Left colon (tissue), 2 donors: ENCODE measurements at places on chromosomes 3 and 15.

DNA sequence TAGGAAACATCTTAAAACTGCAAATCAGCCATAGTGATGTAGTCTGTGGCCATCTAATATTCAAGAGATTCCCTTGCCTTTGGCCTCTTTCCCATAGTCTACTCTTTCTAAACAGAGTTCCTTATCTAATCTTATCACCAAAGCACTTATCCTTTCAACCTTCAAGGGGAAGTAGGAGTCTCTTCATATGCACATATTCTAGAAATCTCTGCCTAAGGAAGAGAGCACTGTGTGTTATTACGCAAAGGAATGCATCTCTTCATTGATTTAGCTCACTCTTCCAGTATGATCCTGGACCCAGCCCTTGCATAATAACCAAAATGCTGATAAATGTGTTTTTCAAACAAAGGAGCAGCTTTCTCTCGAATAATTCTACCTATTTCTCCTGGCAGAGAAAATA lies 253.7 kb upstream of the TPRG1 start:
- no peak for DNase-seq

DNA sequence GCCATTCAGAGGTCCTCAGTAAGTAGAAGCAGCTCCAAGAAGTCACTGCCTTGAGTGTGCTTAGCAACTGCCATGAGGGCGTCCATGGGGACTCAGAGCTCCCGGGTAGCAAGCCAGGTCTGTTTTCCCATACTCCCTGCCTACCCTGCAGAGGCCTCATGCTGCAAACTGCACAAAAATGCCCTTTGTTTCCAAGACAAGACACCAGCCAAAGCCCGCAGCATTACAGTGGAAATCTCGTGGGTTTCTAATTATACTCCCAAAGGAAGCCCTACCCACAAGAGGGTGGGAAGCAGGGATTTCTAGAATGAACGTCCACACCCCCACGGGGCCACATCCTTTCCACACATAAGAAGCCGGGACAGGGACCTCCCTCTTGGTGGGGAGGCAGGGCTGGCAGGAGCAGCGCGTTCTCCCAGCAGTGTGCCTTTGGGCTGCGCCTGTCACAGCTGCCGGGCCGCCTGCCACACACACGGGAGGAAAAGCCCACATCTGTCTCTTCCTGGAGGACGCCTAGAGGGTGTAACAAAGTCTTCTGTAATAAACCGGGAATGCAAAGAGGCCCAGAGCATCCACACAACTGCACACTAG lies 31.1 kb downstream of the FAM174B start:
- DNase-seq: no peak

DNA sequence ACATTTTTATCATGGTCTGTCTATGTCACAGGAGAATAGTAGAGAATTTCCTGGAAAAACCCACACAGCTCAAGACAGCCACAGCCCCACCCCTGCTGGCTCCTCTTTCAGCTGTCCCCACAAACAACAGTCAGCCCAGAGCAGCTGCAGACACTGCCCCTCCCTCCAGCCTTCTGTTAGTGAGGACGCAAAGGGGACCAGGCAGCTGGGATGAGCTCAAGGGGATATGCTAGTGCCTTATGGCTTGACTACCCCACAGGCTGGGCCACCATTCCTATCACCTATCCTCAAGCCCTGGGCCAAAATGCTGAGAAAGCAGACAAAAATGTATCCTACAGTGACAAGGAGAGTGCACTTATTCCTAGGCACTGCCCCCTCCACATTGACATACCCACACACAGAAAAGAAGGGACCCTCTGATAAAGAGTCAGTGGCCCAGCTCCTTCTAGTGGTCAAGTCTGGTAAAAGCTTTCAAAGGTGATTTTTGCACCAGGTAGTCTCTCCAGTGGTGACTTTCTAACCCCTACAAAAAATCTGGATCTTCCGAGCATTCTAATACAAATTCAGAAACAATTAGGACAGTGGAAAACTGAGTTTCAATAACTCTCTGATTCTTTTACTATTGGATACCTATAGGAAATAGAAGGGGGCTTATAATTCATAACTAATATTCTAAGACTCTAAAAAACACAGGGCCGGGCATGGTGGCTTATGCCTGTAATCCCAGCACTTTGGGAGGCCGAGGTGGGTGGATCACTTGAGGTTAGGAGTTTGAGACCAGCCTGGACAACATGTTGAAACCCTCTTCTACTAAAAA lies 3.0 kb upstream of the MAP1A start:
- no peak for DNase-seq

DNA sequence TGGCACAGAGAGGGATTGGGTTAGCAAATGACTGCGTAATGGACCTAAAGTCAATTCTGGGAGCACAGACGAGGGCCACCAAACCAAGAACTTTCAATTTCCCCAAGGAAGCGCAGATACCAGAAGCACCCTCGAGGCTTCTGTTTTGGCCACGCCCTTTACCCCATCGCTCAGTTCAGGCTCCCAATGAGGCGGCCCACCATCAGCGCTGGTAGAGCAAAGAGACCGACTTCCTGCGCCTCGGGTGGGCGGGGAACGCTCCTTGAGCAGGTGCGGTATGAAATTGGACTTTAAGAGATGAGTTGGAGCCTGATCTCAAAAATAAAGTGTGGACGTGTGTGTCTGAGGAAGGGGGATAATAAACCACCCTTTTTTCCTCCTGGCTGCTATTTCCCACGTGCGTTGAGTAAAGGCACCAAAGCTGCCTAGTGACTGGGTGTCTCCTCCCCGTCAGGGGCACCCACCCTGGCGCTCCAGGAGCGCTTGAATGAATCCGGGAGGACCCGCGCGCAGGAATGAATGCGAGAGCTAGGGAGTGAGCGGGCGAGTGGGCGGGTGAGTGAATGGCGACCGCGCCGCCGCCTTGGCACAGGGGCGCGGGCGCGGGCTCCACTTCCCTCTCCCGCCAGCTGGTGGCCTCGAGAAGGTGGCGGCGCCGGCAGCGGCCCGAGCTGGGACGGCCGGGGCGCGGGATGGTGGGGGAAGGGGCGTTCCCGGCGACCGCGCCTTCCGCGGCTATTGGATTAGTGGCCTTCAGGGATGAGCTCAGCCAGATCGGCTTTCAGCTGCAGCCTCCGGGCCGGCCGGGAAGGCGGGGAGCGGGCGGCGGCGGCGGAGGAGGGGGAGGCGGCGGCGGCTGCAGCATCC lies at the start of gene SPSB4:
Gene SPSB4 (plus strand): TSS at position 772 of the 867 bp plus-strand sequence. CDS start 14,758 bp downstream, outside the sequence.
- peak; percentile 18 for DNase-seq

GRCh38 chr3:122678506-122678905 lies 2.1 kb upstream of the PARP14 start:
- no peak for DNase-seq

- DNase-seq: no peak
Measured at GRCh38 chr3:16770021-16770420, 114.7 kb upstream of the PLCL2 start.

DNA sequence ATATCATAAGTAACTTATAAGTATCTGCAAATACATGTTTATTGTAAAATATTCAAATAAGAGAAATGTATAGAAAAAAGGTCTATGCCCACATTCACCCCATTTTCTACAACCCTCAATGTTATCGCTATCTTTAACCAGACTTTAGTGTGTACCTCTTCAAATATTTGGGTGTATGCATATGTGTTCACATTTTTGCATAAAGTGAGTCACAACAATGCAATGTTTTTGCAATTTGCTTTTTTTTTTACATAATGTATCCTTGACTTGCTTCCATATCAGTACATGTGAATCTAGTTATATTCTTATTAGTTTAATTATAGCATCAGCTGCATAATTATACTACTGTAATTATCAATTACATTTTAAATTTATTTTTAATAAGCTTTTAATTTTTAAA lies 117.3 kb upstream of the LYSMD4 start:
- no peak for DNase-seq

DNA sequence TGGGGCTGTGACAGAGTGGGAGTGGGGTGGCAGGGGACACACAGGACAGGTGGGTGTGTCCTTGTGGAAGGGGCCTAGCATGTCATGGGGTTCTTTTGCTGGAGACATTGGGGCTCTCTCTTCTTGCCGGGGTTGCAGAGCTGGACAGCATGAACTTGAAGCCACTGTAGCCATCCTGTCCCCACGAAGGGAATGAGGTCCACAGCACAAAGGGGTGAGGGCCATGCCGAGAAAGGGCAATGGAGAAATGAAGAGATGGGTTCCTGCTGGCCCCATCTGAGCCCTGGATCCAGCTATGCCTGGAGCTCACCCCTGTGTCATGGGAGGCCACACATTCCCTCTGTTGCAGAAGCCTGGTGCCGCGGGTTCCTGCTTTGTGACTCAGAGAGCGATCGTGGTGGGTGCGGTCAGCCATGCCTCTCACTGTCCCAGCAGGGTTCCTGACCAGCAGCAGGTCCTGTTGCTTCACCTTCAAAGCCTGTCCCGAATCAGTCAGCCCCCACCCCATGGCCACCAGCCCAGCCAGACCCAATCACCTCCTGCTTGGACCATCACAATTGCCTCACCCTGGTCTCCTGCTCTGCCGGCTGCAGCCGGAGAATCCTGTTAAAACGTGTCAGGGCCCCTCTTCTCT lies 50.0 kb downstream of the DNAJB8 start:
- DNase-seq: no peak

DNA sequence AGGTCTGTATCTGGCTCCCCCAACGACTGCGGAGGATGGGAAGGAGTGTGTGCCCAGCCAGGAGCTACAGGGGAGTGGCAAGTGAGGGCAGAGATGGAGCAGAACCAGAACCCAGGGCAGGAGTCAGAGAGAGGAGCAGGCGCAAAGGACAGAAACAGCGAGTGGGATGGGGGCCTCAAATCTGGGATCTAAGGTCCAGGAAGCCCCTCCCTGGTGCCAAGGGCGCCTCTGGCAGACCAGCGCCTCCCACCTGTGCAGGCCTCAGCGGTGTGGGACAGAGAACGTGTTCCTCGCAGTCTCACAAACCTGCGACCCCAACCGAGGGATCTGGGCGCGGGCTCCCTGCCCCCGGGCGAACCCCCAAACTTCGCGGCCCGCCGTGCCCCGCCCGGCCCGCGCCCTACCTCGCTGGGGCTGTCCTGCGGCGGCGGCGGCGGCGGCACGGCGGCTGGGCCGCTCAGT lies 301 bp downstream of the PCBP4 start:
- no peak for DNase-seq

DNA sequence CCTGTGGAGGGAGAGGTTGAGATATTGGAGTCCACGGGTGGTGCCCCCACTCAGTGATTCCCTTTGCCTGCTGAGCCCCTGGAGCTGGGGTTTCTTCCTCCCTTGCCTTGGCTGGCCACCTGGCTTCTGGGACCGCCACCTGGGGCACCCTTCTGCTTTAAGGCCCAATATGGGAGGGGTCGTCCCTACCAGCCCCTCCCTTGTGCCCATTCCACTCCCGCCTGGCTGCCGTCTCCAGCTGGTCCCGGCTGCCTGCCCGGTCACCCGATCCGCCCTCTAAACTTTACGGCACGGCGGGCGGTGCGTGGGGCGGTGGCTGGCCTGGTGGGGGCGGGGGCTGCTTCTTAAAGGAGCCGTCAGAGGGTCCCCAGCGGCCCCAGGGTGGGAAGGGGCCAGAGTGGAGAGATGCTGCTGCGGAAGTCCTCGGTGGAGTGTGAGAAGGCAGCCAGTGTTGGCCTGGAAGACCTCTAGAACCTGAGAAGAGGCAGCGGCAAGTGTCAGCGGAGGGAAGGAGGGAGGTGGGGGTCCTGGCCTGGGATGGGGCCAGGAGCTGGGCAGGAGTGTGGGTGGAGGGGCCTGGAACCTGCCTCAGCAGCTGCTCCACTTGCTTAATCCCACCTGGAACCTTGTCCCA lies 1.6 kb upstream of the SEMA3B start:
- peak; percentile 75 for DNase-seq

DNA sequence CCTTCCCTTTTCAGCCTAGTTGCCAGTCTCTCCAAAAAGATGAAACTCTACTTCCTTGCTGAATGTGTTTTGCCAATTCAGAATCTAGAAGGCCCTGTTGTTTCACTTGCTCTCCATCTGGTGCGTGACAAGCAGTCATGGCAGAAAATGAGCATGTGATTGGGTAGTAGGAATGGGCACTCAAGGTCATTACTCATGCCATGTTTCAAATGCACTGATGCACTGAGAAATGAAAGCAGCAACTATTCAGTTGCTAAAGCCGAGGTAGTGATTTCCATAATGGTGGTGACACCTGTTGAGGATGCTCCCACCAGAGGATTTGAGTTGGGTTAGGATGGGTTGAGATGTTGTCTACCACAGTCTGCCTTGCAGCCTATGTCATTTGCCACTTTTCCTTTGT lies 12.7 kb downstream of the ZBTB38 start:
- DNase-seq: no peak

GRCh38 chr3:95449841-95450240 lies 1364.6 kb upstream of the EPHA6 start:
- no peak for DNase-seq

DNA sequence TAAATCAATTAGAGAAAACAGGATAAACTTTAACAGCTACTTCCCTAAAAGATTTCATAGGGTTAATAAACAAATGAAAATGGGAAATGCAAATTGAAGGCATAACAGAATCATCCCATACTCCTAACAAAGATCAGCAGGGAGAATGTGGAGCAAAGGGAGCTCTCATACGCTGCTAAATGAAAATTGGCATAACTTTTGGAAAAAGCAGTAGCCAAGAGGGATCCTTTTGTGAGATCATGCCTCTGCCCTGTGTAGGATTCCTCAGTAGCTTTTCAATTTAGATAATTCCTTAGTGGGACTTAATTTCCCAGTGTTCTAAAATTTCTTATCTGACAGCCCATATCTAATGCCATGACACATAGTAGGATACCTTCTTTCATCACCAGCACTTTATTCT lies 18.2 kb downstream of the NIPA2 start:
- DNase-seq: no peak

- DNase-seq: no peak
Measured at GRCh38 chr3:141152130-141152529, 79.5 kb upstream of the PXYLP1 start.

- no peak for DNase-seq
Measured at GRCh38 chr3:49997862-49998261, 57.9 kb downstream of the RBM6 start.

DNA sequence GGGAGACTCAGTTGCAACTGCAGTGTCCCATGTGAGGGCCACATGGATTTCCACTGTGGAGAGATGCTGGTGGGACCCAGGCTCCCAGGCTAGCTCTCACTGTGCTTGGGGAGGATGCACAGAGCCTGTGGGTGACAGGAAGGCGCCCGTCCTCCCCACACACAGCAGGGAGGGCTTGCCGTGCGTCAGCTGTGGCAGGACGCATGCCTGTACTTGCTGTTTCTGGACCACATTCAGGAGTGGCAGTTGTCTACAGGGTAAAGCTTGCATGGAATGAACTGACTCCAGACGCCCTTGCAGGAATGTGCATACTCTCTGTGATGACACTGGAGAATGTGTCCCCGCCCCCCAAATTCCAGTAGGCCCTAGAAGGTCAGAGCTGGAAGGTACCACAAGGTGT lies 63.8 kb upstream of the SNRPA1 start:
- DNase-seq: no peak
